Pancreas (tissue), 10 donors: ENCODE measurements at places on chromosomes 7 and 10. TPM values are rescaled to one million over a fixed set of nuclear protein-coding genes. Genes with fewer than 3 reads are reported as not detected.

CRCP gene
- 19.1 TPM for total RNA-seq

HMX2 gene
- total RNA-seq, result not detected

FAM13C gene
- total RNA-seq, result 1.1 TPM

SLC29A3 gene
- 2.5 TPM for total RNA-seq

GRCh38 chr7:75756991-75757676 lies 14.9 kb downstream of the CCL26 start:
- no peaks in the 10 kb centered on the region for H3K27me3 ChIP-seq
- H3K36me3 ChIP-seq, result no peaks in the 10 kb centered on the region
- H3K4me3 ChIP-seq, result no peak overlapping the region
- H3K4me1 ChIP-seq, result no peaks in the 10 kb centered on the region
- DNase-seq, result no peak

- no peaks in the 10 kb centered on the region for H3K4me1 ChIP-seq
- H3K4me3 ChIP-seq, result no peak overlapping the region
- H3K36me3 ChIP-seq, result no peaks in the 10 kb centered on the region
- H3K27me3 ChIP-seq, result no peaks in the 10 kb centered on the region
- no peak for DNase-seq
- no peak overlapping the region for H3K27ac ChIP-seq
Observed at GRCh38 chr7:118502235-118502634, 277.7 kb downstream of the ANKRD7 start.

DNA sequence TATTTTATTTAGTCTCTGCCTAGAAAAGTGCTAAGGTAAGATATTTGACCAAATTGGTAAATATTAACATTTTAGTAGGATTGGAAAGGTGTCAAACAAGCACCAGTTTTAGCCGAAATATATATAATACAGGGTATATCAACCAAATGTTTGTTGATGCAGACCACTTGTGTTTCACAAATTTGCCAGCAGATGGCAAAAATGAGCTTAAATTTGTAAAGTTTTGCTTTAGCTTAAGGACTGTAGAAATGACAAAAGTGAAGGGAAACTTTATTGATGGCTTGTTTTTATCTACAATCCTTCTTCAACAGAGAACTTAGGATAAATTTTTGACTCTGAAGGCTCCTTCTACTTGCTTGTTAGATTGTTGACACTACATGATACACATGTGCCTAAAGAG lies 4.8 kb upstream of the POLR1F start:
- H3K27me3 ChIP-seq, result no peaks in the 10 kb centered on the region
- DNase-seq, result peak; percentile 26
- H3K4me1 ChIP-seq, result peaks cover 4% of the 10 kb centered on the region

DNA sequence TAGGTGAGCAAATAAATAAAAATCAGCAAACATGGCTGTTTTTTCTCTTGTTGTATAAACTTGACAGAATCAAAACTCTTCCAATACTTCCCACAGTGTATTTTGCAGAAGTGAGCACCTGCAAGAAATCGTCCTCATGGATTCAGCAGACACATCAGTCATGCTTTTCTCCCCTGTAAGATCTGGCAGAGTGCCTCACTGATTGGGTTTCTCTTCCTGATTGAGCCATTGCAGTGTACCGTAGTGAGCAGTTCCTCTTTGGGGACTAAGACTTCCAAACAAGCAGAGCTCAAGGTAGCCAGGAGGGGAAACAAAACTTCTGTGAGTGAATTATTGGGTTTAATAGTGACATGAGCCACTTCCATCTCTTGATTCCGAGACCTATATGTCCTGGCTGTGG lies 2.2 kb upstream of the CCDC3 start:
- no peaks in the 10 kb centered on the region for H3K27me3 ChIP-seq
- no peak overlapping the region for H3K4me3 ChIP-seq
- H3K27ac ChIP-seq, result no peak overlapping the region
- H3K4me1 ChIP-seq, result no peaks in the 10 kb centered on the region
- no peak for DNase-seq

DNA sequence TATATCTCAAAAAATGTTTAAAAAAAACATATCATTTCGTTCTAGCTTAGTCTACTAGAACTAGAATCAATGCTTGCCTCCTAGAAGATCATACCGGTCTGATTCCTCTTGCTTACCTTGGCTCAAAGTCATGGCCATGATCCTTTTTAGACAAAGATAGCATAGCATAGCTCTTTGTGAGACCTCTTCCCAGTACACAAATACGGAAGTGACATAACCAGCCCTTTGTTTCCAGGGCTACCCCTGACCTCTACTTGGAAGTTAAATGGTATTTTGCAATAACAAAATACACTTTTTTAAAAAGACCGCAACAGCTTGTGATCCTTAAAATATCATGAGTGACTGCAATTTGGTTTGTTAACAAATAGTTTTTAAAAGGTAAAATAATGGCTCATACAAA lies 130.7 kb upstream of the NOBOX start:
- no peak overlapping the region for H3K4me3 ChIP-seq
- H3K4me1 ChIP-seq, result no peaks in the 10 kb centered on the region
- H3K36me3 ChIP-seq, result no peaks in the 10 kb centered on the region
- H3K27me3 ChIP-seq, result no peaks in the 10 kb centered on the region
- no peak overlapping the region for H3K27ac ChIP-seq

- DNase-seq, result no peak
- H3K4me3 ChIP-seq, result no peak overlapping the region
- H3K27ac ChIP-seq, result no peak overlapping the region
- H3K4me1 ChIP-seq, result no peaks in the 10 kb centered on the region
Observed at GRCh38 chr7:26645121-26645520, 219.3 kb downstream of the SKAP2 start.

DNA sequence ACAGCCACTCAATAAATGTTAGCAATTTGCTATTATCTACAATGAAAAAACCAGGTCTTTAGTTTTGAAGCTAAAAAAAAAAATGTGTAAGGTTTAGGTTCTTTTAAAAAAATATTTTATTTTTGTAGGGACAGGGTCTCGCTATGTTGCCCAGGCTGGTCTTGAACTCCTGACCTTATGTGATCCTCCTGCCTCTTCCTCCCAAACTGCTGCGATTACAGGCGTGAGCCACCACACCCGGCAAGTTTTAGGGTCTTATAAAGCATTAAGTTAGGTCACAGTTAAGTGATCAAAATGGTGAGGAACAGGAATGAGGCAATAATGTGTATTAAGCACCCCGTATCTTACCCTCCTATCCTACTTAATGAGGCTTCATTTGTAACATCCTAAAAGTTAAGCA lies 774 bp downstream of the SEM1 start:
- no peak for DNase-seq
- no peaks in the 10 kb centered on the region for H3K27me3 ChIP-seq
- H3K4me3 ChIP-seq, result peak overlapping the region; percentile 37
- H3K4me1 ChIP-seq, result peaks cover 14% of the 10 kb centered on the region
- no peak overlapping the region for H3K27ac ChIP-seq

- DNase-seq, result no peak
- no peaks in the 10 kb centered on the region for H3K27me3 ChIP-seq
- peak overlapping the region; percentile 45 for H3K4me3 ChIP-seq
- no peaks in the 10 kb centered on the region for H3K4me1 ChIP-seq
- no peaks in the 10 kb centered on the region for H3K36me3 ChIP-seq
- no peak overlapping the region for H3K27ac ChIP-seq
Observed at GRCh38 chr10:5411941-5412276, 448 bp upstream of the NET1 start.
